Left colon (tissue), 2 donors: ENCODE measurements at places on chromosomes 4 and X.

GRCh38 chrX:111465669-111466068, 45.8 kb upstream of the SERTM2 start:
- no peak for DNase-seq

GRCh38 chr4:43348591-43348990, 456.1 kb downstream of the GRXCR1 start:
- no peak for DNase-seq

DNA sequence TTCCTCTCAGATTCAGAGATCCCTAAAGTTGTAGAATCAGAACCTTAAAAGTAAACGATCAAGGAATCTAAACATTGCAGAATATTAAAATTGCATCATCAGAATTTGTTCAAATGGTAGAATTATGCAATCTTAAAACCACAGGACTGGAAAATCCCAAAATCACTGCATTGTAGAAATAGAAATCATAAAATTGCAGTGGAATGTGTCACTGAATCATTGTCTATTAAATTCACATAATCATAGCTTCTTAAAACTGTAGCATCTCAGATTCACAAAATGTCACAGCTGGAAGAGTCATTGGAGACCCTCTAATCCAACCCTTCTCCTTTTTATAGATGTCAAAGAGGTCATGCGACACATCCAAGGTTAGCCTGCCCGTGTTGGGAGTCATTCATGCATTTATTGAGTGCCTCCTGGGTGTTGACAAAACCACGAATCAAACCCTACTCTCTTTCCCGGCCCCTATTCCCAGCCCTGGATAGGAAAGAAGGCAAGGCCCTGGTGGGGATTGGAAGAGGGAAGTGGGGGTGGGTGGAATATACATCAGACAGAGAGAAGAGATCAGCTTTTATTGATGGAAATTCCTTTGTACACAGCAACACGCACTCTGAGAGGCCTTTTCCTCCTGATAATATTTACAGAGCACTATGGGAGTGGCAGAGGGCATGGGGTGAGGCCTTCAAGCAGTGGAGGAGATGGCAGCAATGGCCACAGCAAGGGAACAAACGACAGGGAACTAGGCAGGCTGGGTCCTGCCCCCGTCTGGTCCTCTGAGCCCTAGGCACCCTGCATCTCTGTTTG, 15.4 kb downstream of the IQSEC2 start:
- peak; percentile 39 for DNase-seq

GRCh38 chr4:73440653-73441052, 4.6 kb downstream of the AFP start:
- DNase-seq: no peak

DNA sequence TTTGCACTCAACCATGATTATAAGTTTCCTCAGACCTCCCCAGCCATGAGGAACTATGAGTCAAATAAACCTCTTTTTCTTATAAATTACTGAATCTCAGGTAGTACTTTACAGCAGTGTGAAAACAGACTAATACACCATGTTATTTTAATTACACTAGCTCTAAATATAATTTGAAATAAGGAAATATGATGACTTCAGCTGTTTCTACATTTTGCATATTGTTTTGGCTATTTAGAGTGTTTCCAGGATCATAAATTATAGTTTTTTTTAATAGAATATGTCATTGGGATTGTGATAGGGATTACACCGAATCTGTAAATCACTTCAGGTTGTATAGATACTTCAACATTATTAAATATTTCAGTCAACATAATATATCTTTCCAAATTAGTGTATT, 43.9 kb downstream of the UGT2B10 start:
- no peak for DNase-seq

GRCh38 chrX:45771560-45772340, 571.1 kb upstream of the DIPK2B start:
- no peak for DNase-seq

DNA sequence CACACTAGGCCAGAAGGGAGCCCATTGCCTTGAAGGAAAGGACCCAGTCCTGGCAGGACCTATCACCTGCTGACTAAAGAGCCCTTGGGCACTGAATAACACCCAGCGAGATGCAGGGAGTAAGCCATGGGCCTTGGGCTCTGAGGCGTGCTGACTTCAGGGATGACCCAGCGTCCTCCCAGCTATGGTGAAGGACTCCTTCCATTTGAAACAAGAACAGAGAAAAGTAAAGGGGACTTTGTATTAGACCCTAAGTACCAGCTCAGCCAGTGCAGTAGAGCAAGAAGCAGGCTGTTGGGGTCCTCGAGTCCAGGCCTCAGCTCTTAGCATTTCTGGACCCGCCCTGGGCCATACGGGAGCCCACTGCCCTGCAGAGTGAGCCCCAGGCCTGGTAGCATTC, 5.1 kb downstream of the ETDA start:
- DNase-seq: no peak

DNA sequence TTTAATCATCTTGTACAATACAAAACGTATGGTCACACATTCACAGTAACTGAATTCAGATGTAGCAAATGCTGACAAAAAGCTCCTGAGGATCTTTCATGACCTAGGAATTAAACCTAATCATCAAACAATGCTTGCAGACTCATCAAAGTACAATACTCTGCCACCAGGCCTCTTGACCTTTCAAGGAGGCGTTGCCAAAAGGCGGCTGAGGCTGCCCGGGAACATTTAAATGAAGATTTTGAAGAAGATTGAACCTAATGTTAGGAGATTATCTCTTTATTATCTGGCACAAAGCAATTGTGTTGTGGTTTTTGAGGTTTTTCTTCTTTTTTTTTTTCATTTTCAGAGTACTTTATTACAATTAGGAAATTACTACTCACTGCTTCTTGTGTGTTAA, 340.5 kb downstream of the GALNTL6 start:
- DNase-seq: no peak

DNA sequence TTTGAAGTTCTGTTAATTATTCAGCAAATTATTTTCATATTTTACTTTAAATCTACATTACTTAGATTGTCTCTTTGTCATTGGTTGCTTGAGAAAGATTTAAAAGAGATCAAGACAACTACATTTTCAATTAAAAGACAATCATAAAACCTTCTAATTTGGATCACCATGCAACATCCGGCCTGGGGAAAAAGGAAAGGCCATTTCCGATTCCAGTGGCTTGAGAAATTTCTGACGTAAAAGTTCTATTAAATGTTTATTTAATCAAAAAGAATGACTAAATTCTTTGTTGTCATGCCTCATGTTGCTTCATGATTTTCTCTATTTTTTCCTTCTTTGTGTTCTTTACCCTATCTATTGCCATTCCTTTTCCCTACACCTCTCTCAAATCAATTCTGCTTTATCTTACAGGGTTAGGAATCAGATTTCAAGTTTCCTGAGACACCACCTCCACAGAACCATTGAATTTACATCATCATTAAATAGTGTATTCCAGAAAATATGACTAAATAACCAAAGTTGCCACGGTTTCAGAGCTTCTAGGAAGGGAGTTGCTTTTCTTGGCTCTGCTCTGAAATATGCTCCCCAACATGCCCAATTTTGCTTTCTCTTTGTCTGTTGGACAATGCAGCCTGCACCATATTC, 124.6 kb upstream of the ACSL4 start:
- no peak for DNase-seq

GRCh38 chrX:148984238-148984637, 483.8 kb downstream of the AFF2 start:
- DNase-seq: no peak

GRCh38 chr4:67615119-67615518, 56.6 kb downstream of the STAP1 start:
- DNase-seq: no peak

- DNase-seq: peak; percentile 22
Observed at GRCh38 chrX:80285131-80285773, 135.0 kb upstream of the TENT5D start.

GRCh38 chrX:106917830-106918500, 2.2 kb upstream of the CLDN2 start:
- DNase-seq: no peak

GRCh38 chr4:112029771-112030171, 115.5 kb upstream of the FAM241A start:
- no peak for DNase-seq

GRCh38 chr4:78214078-78214477, 157.0 kb downstream of the FRAS1 start:
- no peak for DNase-seq

GRCh38 chr4:167775375-167775774, 317.0 kb upstream of the ANXA10 start:
- no peak for DNase-seq
